Activated CD8-positive, alpha-beta T cell treated with anti-CD3 and anti-CD28 coated beads for 36 hours (primary cell): ENCODE measurements at places on chromosomes 1 and 21.
A peak's percentile ranks its signal among the peaks of the same experiment; 100 is the strongest.

- DNase-seq, result no peak
These were observed 171.9 kb downstream of the COL24A1 start for GRCh38 chr1:85984636-85985035.

- DNase-seq, result no peak
These were observed 585.7 kb downstream of the LMO4 start for GRCh38 chr1:87914396-87914795.

DNA sequence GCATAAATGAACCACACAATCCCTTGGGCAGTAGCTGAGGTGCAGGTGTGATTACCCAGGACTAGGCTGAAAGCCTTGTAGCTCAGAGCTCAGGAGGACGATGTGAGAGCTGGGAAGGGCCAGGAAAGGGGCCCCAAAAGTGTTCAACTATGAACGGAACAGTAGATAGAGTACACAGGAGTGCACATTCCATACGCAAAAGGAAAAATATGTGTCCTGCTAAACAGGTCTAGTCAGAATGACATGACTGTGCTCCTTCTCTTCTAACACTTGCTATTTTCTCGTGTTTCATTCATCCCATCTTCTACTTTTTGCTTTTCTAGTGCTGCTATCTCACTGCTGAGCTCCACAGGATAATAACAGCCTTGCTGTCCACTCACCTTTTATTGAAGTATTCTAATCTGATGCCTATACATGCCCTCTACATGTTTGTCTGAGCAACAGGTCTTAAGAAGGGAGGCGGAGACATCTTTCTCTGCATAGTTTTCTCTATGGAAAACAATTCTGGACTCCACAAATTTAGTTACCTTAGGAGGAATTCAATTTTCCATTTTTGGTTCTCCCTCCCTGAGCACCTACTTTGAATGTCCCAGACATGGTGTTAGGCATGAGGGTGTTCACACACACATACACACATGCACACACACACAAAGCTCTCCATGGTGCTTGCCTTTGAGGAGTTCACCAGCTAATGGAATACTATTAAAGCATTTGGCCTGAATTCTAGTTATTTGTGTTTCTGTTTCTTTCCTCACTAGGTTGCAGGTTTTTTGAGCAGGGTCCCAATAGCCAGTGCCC, 3.4 kb downstream of the S100A10 start:
- DNase-seq, result no peak

- peak; percentile 43 for DNase-seq
These were observed 7.5 kb upstream of the ZNF648 start for GRCh38 chr1:182069028-182069466.

DNA sequence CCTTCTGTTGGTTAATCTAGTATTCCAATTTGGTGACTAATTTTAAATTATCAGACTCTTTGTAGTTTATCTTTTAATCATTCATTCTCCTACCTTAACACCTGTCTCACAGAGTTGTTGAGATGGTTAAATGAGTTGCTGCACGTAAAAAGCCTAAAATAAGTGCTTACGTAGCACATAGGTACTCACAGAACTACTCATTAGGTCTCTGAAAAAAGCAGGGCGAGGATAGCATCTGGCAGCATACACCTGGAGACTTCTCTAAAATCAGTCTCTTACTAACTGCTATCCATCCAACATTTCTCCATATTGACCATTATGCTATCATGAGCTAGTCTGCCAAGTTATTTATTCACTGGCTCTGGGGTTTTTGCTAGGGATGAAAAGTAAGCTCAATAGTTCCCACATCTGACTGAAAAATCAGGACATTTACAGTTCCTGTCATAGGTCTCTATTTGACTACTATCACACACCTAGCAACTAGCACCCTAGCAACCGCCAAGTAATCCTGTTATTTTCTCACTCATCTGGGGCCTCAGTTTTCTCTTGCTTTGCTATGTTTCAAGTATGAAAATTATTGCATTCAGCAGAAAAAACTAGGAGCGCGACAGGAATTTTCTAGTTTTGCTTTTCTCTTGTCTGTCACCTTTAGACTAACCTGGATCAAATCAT, 11.2 kb downstream of the CSDE1 start:
- DNase-seq, result peak; percentile 10

DNA sequence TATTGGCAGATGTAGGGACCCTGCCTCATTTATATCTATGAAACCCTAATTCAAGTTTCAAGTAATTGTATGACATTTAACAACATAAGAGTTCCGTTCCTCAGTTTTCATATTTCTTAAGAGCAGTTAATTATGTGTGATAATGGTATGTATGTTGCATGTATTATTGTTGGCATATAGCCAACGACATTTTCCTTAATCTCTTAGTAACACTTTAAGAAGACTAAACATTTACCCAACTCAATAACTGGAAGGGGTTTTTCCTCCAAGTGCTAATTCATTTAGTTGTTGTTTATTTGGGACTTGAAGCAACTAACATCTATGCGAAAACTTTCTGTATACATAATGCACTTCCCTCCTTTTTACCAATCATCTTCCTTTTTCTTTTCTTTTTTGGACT, 1.5 kb upstream of the RALGPS2 start:
- DNase-seq, result no peak

DNA sequence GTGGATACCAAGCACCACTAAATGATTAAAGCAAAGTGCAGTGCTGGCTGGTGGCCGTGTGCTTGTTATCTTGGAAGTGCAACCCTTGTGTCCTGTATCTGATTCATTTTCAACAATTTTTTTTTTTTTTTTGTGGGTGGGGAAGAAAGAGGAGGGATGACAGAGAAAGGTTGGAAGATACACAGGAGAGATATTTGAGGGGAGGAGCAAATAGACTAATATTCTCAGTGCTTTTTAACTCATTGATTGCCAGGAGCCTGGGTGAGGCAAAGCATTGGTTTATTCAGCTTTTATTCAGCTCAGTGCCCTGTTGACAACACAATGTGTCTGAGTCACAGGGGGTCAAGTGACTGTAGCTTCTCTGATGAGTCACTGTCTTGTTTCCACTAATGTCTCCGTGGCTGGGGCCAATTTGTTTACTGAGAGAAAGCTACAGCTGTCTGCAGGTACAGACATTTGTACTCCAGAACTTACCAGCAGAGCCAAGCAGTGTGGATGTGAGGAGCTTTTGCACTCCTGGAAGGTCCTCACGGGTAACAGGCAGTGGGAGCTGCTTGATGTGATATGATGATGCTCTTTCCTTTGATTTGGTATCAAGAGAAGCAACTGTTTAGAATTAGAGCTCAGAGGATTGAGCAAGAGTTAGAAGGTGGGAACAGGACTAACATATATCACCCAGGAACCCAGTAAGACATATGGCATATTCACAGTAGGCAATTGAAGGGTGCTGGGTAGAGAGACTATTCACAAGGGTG, 23.6 kb upstream of the DNM3 start:
- DNase-seq, result peak; percentile 70

DNA sequence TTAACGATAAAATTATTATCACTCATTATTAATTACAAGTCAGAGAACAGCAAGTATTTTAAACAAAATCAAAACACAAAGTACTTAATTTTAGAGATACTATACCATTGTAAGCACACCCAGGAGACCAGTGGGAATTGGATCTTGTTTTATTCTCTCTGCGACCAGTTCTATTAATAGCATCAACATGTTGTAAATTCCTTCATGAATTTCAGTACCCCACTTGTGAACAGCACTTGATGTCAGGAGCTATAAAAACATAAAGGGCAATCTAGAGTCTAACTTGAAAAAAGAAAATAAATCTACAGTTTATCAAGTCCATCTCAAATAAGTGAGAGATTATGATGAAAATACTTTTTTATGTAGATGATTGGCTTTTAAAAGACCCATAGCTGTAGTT, 42.9 kb downstream of the USP24 start:
- no peak for DNase-seq

GRCh38 chr1:116496380-116496779, 74.4 kb downstream of the CD58 start:
- no peak for DNase-seq

GRCh38 chr1:224189561-224189960, 6.5 kb downstream of the DEGS1 start:
- DNase-seq, result no peak

- DNase-seq, result no peak
These were observed 11.7 kb upstream of the SNAPIN start for GRCh38 chr1:153646672-153647345.

DNA sequence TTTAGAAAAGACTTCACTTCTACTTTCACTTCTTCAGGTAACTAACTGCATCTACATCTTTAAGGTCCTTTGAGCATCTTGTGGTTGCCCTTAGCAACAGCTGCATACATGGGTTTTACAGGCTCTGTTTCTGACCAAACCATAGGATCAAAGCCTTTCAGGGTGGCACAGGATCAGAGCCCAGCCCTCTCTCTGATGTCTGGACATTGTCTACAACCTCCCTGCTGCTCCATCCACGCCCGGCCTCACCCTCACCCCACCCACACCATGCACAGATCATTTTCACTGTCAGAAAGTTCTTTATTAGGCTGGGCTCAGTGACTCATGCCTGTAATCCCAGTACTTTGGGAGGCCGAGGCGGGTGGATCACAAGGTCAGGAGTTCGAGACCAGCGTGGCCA, 5.2 kb downstream of the NCF2 start:
- no peak for DNase-seq

- DNase-seq, result no peak
These were observed 20.0 kb downstream of the GLRX2 start for GRCh38 chr1:193085263-193085662.

GRCh38 chr1:6002714-6003501, 10.7 kb upstream of the NPHP4 start:
- DNase-seq, result no peak

- DNase-seq, result no peak
These were observed 70.2 kb upstream of the CDC42BPA start for GRCh38 chr1:227388214-227389168.

DNA sequence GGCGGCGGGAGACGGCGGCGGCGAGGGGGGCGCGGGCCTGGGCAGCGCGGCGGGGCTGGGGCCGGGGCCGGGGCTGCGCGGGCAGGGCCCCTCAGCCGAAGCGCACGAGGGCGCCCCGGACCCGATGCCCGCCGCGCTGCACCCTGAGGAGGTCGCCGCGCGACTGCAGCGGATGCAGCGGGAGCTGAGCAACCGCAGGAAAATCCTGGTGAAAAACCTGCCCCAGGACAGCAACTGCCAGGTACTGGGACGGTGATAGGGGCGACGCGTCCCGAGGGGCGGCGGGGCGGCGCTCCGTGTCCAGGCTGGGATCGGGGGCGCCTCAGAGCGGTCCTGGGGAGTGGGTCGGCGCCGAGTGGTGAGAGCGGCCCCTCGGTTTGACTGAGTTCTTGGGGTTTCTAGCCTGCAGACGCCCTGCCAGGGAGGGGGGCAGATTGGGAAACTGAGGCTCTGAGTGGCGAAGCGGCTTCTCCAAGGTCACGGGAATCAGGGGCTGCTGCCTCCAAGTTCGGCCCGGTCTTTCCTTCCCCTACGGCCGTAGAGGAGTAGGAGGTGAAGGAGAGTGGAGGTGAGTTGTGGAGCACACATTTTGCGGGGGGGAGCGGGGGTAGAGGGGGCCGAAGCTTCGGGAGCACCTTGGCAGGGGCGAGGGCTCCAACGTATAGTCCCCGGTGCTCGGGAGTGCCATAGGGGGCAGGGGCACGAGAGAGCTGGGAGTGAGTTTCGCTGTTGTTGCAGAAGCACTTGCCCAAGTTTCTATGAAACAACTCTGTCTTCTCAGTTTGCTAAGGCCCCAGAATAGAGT, 508 bp downstream of the RAVER2 start:
- peak; percentile 9 for DNase-seq
